ENCODE measurements at places on chromosomes 2 and 18.

DNA sequence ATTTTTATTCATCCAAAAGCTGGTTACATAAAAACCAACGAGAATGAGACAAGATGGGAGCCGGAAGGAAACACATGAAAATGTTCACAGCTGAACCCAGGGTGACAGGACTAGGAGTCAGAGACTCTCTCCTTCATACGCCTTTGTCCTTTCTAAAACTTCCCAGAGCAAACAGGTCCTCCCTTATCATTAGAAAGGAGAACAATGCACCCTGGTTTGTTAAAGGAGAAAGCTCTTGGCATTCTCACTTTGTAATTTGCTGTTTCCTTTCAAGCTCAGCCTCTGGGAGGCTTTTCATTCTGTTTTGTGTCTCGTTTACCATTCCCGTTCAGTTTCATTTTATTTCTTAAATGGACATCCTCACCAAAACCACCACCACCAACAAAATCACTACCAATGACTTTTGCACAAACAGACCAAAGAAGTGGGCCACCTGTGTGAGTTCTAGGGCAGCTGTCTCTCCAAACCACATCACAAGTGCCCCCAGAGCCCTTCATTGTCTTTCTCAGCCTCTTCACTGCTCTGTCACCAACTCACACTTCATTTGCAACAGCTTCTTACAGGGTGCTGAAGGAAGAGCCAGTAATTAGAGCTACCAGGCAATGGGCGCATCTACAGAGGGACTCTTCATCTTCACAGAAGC is 105.3 kb downstream of the HDAC4 start:
- no peak for DNase-seq

- no peak for DNase-seq
Measured at GRCh38 chr18:80253236-80253635, 5.9 kb upstream of the PARD6G start.

DNA sequence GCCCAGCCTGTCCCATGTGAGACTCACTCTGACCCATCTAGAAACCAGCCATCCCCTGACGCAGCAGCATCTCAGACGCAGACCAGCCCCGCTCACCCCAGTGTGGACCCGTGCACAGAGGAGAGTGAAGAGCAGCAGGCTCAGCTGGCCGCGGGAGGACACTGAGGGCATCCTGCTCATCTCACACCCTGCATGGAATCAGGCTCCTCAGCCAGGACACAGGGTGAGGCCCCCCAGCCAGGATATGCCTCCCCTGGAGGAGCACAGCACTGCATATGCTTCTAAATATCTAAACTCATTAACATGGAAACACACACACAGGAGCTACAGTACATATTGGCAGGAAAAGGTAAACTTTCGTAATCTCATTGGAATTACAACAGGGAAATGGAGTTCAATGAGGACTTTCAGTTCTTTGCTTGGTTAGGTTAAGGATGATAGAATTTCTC is 34.4 kb downstream of the NEMP2 start:
- DNase-seq: no peak

- DNase-seq: no peak
Measured at GRCh38 chr2:120486946-120487345, 141.0 kb downstream of the INHBB start.

DNA sequence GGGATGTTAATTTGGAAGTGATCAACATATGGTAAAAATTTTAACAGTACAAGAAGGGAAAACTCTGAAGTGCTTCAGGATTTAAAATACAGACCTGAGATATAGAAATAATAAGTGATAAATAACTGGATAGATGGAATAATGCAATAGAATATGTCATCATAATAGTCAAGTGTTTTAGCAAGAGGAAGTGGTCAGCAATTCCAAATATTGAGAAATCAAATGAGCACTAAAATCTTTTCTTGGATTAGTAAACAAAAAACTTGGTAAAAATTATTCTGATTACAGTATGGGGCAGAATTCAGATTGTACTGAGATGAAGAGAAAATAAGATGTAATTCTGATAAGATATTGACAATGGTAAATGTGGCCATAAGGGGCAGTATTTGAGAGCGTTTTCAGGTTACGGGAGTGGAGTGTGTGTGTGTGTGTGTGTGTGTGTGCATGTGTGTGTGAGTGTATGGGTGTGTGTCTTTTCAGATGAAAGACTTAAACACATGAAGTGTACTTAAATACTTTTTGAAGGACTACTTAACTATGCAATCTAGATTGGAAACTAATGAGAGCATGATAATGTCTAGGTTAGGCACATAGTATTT is 217.9 kb upstream of the ITGA4 start:
- no peak for DNase-seq

- no peak for DNase-seq
Measured at GRCh38 chr2:197515315-197515738, 539 bp upstream of the MOB4 start.

DNA sequence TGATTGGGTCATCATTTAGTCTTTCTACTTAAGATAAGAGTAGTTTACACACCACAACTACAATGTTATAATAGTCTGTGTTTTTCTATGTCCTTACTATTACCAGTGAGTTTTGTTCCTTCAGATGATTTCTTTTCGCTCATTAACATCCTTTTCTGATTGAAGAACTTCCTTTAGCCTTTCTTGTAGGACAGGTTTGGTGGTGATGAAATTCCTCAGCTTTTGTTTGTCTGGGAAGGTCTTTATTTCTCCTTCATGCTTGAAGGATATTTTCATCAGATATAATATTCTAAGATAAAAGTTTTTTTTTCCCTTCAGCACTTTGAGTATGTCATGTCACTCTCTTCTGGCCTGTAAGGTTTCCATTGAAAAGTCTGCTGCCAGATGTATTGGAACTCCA is 38.0 kb upstream of the SLC16A14 start:
- DNase-seq: no peak

GRCh38 chr2:208406474-208407451 is at the start of gene PTH2R:
TSS of gene PTH2R (plus strand) at chr2:208406792. CDS start at chr2:208407044, 252 bp downstream.
- no peak for DNase-seq

Data from stimulated activated CD8-positive, alpha-beta memory T cell treated with anti-CD3 and anti-CD28 coated beads, Interleukin-15, amount 100 ng/mL, for 24 hours (primary cell).